H9 (cell line): ENCODE measurements at places on chromosomes 4 and X.

DNA sequence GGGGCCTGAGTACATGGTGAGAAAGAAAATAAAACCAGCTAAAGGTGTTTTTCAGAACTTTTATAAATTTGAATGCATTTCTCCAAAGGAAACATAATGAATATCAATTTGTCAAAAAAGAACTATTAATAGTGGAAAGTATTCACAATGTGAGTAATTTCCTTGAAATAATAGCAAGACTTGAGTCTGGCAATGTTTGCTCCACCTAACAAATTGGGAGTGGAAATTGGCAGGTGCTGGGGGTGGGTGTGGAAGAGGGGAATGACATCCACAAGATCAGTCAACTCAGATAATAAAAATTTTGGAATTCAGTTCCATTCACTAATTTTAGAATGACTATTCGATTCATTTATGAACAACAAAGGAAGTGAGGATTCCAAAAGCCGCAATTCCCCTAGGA lies 884.8 kb upstream of the SLIT2 start:
- H3K27ac ChIP-seq = no peak overlapping the region
- no peaks in the 10 kb centered on the region for H3K4me1 ChIP-seq
- H3K27me3 ChIP-seq = no peaks in the 10 kb centered on the region
- no peaks in the 10 kb centered on the region for H3K36me3 ChIP-seq
- no peak for DNase-seq

DNA sequence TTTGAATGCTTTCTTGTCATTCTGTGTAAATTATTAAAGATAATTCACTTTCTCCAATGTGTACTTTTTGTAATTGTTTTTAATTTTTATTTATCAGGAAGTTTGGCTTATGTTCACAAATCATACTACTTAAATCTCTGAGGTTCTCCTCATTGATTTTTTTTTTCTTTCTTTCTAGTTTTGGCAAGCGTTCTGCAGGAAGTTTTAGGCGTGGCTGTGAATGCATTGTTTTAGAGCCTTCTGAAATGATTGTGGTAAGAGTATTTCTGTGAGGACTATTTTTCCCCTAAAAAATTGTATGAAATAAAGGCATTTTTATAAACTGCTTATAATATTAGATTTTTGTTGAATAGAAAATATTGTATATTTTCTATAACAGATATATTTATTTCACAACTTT lies 135.8 kb downstream of the RAPGEF2 start:
- 0 out of 2 replicates have a peak, but pooled peaks cover 2% of the 10 kb centered on the region for H3K4me1 ChIP-seq
- H3K27me3 ChIP-seq = no peaks in the 10 kb centered on the region
- no peak for DNase-seq
- H3K36me3 ChIP-seq = no peaks in the 10 kb centered on the region; the same call in 1 of the 2 replicates
- H3K4me3 ChIP-seq = no peak overlapping the region
- H3K27ac ChIP-seq = no peak overlapping the region

DNA sequence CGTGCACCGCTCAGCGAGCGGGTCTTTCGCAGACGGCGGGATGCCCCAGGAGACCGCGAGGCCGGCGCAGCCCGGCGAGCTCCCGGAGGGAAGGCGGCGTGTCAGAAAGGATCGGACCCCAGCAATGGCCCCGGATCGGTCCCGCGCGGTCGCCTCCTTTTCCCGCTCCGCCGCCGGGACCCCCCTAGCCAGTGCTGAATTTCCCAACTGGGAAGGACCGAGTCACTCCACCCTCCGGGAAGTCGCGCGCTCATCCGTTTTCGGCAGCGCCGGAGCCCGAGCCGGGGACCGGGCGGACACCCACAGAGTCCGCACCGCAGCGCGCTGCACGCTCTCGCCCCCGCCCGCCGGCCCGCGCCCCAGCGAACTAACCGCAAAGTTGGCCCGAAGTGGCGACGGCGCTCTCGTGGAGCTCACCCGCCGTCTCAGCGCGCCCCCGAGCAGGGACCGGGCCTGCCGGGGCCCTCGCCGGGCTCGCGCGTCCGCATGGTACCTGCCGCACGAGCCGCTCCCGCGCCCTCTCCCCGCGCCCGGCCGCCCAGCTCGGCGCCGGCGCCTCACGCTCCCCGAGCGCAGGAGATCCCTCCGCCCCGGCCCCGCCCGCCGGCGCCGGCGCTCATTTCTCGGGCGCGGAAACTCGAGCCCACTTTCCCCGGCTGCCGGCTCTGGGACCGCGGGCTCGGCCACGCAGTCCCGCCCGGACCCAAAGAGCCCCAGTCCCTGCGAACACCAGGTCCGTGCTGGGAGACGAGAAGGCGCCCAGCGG lies at the start of gene FAT1:
FAT1 (minus strand) TSS at position 565 of the 766 bp plus-strand sequence. CDS start 14,029 bp downstream, outside the sequence.
- no peaks in the 10 kb centered on the region; the same call in 1 of the 2 replicates for H3K27me3 ChIP-seq
- DNase-seq = peak; percentile 56
- peak within 1 kb of the TSS; percentile 92 for H3K4me3 ChIP-seq
- peak within 1 kb of the TSS; percentile 64 for H3K27ac ChIP-seq

DNA sequence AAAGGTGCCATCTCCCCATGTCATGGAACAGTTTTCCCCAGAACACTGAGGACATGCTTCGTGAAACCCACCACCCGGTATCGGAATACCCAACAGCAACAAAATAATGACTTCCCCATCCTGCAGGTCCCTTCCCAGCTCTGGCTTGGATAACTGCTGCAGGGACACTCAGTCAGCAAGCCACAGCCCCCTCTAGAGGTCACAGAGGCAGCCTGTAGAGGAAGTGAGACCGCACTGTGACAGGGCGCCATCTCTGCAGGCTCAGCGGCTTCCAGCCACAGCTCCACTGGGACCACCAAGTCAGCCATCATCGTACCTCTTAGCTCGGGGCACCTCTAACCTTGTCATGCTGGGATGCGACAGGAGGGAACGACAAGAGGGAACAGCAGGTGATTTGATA lies 315.9 kb downstream of the LDB2 start:
- no peak overlapping the region for H3K4me3 ChIP-seq
- H3K4me1 ChIP-seq = no peaks in the 10 kb centered on the region
- peak; percentile 72 for DNase-seq
- no peaks in the 10 kb centered on the region for H3K27me3 ChIP-seq
- H3K27ac ChIP-seq = no peak overlapping the region

DNA sequence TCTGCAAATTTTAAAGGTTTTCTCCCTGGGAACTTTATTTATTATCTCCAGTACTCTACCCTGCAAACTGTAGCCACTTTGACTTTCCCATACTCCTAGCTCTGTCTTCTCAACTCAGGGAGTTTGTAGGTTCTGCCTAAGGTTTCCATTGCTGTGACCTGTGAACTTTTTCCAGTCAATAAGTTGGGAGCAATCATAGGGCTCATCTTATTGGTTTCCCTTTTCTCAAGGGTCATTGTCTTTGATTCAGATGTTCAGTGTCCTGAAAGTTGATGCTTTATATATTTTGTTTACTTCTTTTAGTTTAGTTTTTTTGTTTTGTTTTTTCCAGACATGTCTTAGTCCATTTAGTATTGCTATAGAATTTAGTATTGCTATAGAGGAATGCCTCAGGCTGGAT lies 85.3 kb upstream of the NUDT6 start:
- no peaks in the 10 kb centered on the region for H3K4me1 ChIP-seq
- H3K36me3 ChIP-seq = peaks cover 75% of the 10 kb centered on the region
- H3K27ac ChIP-seq = no peak overlapping the region
- no peak overlapping the region for H3K4me3 ChIP-seq

DNA sequence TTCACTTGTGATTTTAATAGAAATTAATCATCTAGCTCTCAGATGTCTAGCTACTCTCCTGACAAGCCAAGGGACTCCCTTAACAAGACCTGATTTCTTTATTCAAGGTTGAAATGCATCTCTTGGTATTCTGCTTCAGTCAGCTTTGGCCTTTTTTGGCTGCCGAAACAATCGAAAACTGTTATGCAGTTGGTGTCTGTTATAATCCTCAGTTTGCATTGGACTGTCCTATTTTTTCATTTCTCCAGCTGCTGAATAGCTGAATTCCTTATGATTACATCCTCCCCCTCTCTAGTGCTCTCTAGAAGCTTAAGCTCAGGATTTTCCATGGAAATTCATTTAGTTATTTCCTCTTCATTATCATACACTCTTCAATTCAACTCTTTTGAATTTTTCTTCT lies 177.2 kb downstream of the TRIML1 start:
- H3K27ac ChIP-seq = no peak overlapping the region
- no peaks in the 10 kb centered on the region for H3K27me3 ChIP-seq
- no peaks in the 10 kb centered on the region for H3K36me3 ChIP-seq
- H3K4me3 ChIP-seq = no peak overlapping the region
- no peak for DNase-seq
- no peaks in the 10 kb centered on the region for H3K4me1 ChIP-seq

- H3K4me3 ChIP-seq = no peak overlapping the region
- H3K36me3 ChIP-seq = no peaks in the 10 kb centered on the region; the same call in 1 of the 3 replicates
- H3K27ac ChIP-seq = no peak overlapping the region
- no peaks in the 10 kb centered on the region for H3K4me1 ChIP-seq
- no peaks in the 10 kb centered on the region for H3K27me3 ChIP-seq
- DNase-seq = no peak
Observed at GRCh38 chr4:2366252-2367192, 51.9 kb downstream of the ZFYVE28 start.

- peaks cover 76% of the 10 kb centered on the region for H3K36me3 ChIP-seq
- H3K4me3 ChIP-seq = no peak overlapping the region
- H3K27ac ChIP-seq = no peak overlapping the region
- H3K4me1 ChIP-seq = no peaks in the 10 kb centered on the region
- peak; percentile 50 for DNase-seq
- H3K27me3 ChIP-seq = no peaks in the 10 kb centered on the region
Observed at GRCh38 chrX:131746491-131746968, 202.7 kb downstream of the OR13H1 start.

- H3K27me3 ChIP-seq = no peaks in the 10 kb centered on the region
- H3K36me3 ChIP-seq = no peaks in the 10 kb centered on the region
Observed at GRCh38 chr4:89784686-89785231, 52.2 kb downstream of the SNCA start.

DNA sequence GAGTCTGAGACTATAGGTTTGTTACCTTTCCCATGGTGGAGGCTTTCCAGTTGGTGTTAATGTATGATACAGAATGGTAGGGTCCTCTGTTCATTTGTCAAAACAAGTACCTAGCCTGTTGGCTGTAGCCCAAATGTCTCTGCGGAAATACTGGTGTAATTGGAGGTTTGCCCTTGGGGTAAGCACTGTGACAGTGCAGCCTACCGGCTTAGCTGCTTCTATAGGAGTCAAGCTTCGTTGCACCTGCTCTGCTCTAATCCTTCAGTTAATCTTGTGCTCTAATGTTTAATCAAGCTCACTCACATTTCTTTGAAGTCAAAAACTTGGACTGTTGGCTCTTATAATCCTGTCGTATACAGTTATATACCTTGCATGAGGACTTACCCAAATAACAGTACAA lies 203.4 kb downstream of the CCNG2 start:
- no peaks in the 10 kb centered on the region for H3K27me3 ChIP-seq
- no peak for DNase-seq
- H3K4me3 ChIP-seq = no peak overlapping the region

- H3K4me1 ChIP-seq = no peaks in the 10 kb centered on the region
- no peak for DNase-seq
- no peaks in the 10 kb centered on the region for H3K27me3 ChIP-seq
- no peak overlapping the region for H3K27ac ChIP-seq
- H3K4me3 ChIP-seq = no peak overlapping the region
Observed at GRCh38 chrX:131854581-131854980, 168.5 kb upstream of the STK26 start.

- no peaks in the 10 kb centered on the region for H3K27me3 ChIP-seq
- H3K27ac ChIP-seq = no peak overlapping the region
- no peak for DNase-seq
- no peak overlapping the region for H3K4me3 ChIP-seq
Observed at GRCh38 chr4:123024710-123025109, 102.3 kb upstream of the NUDT6 start.

DNA sequence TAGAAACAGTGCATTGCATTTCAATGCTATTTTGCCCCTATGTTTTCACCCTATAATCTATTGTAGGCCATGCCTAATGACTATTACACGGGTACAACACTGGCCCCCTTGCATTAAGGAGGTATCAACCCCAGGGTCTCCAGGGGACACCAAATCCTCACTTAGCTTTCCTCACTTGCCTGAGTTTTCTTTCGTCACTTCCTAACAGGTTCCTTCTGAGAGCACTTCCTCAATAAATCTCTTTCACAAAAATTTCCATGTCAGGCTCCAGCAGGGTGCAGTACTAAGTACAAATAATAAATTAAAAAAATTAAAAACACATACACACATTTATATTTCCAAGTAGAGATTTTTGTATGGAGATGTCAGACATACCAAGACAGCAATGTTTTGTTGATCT lies 165.0 kb downstream of the RBM46 start:
- H3K27ac ChIP-seq = no peak overlapping the region
- no peaks in the 10 kb centered on the region for H3K27me3 ChIP-seq
- H3K4me3 ChIP-seq = no peak overlapping the region

DNA sequence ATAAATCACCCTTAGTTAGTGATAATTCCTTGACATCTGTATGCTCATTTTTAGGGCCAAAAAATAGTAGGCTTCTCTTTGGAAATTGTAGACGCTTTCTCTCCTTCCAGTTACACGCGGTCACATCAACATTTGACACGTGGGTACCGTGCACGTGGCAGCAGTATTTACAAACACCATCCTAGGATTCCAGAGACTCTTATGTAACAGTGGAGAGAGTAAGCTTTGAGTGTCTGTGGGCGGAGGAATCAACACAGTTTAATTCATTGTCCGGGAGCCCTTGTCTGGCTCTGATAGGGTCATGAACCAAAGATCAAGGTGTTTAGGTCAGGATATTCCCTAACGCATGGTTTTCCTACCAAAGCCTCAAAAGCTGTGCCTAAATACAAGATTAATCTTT lies 12.2 kb downstream of the TET2 start:
- H3K27ac ChIP-seq = no peak overlapping the region
- H3K36me3 ChIP-seq = no peaks in the 10 kb centered on the region
- DNase-seq = no peak
- peaks cover 22% of the 10 kb centered on the region; the same call in 1 of the 2 replicates for H3K27me3 ChIP-seq
